ENCODE measurements at places on chromosomes 3 and 15.

- DNase-seq: no peak
Measured at GRCh38 chr3:184336547-184337398, 627 bp upstream of the FAM131A start.

- DNase-seq: no peak
Measured at GRCh38 chr15:72161361-72162132, 36.0 kb downstream of the GRAMD2A start.

GRCh38 chr3:196215493-196216020, 777 bp upstream of the SLC51A start:
- DNase-seq: no peak

- no peak for DNase-seq
Measured at GRCh38 chr3:146217324-146217723, 33.6 kb downstream of the PLSCR4 start.

- no peak for DNase-seq
Measured at GRCh38 chr15:69069996-69070395, 55.5 kb downstream of the NOX5 start.

- DNase-seq: no peak
Measured at GRCh38 chr3:107347751-107348150, 29.5 kb upstream of the CCDC54 start.

- no peak for DNase-seq
Measured at GRCh38 chr3:192220915-192221314, 506.4 kb downstream of the FGF12 start.

- no peak for DNase-seq
Measured at GRCh38 chr15:26069231-26069641, 206.1 kb upstream of the ATP10A start.

DNA sequence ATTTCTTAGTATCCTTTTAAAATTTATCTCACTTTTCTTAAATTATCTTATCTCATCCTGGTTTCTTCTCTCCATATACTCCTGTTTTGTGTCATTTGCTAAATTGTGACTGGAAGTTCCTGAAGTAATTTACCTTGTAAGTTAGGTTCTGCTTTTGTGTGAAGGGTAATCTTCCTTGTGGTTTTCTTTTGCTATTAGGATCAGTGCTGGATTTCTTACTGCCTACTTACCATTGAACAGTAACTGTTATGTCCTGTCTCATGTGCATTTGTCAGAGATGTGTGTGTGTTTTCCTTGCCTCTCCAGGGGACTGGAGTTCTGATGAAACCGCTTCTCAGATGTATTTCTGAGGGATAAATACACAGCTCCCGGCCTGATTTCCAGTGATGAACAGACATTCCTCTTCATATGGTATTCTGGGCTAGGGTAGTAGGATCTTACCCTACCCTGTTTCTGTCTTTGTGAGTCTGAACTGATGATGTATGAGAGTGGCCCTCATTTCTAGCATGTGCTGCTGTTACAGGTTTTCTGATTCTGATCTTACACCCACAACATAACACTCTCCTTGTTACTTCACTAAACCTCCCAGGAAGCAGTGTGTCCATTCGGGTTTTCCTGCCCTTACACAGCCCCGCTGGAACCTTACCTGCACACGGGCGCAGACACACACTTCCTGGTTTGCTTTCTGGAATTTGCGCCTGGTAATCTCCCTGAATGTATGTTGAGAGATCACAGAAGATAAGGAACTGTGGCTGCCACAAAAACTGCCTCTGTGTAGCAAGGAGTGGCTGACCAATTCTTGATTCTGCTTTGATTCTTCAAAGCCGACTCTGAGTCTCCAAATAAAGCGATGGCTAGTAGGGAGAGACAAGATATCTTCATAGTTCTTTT, 14.7 kb downstream of the PAK2 start:
- no peak for DNase-seq

DNA sequence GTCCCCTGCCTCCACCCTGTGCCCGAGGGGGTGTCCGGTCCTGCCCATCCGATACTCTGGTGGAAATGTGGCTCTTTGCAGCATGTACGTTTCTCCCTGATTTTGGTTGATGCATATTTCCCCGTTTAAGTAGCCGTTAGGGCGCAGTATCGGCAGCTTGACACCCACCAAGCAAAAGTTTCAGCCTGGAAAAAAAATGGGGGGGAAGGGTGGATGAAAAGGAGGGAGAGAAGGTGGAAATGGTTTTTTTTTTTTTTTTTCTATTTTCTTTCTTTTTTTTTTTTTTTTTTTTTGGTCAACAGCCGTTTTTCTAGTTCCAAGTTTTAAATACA, 1.3 kb downstream of the RAP2B start:
- DNase-seq: no peak

GRCh38 chr15:80996247-80996646, 4.5 kb upstream of the TLNRD1 start:
- peak; percentile 41 for DNase-seq

DNA sequence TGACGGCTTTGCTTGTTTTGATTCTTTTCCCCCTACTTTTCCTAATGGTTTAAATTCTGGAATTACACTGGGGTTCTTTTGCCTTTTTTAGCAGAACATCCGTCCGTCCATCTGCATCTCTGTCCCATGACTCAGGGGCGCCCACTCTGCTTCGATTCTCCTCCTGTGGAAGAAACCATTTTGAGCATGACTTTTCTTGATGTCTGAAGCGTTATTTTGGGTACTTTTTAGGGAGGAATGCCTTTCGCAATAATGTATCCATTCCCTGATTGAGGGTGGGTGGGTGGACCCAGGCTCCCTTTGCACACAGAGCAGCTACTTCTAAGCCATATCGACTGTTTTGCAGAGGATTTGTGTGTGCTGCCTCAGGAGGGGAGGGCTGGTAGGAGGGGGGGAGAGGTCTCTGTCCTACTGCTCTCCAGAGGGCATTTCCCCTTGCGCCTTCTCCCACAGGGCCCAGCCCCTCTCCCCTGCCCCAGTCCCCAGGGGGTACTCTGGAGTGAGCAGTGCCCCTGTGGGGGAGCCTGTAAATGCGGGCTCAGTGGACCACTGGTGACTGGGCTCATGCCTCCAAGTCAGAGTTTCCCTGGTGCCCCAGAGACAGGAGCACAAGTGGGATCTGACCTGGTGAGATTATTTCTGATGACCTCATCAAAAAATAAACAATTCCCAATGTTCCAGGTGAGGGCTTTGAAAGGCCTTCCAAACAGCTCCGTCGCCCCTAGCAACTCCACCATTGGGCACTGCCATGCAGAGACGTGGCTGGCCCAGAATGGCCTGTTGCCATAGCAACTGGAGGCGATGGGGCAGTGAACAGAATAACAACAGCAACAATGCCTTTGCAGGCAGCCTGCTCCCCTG, 19.5 kb upstream of the BSN start:
- no peak for DNase-seq

- no peak for DNase-seq
Measured at GRCh38 chr3:118587037-118587741, 447.5 kb downstream of the IGSF11 start.

GRCh38 chr3:13563321-13563720, 14.4 kb downstream of the FBLN2 start:
- DNase-seq: no peak

- peak; percentile 66 for DNase-seq
Measured at GRCh38 chr3:32334675-32335074, 57.0 kb upstream of the CMTM7 start.

- DNase-seq: no peak
Measured at GRCh38 chr15:67931861-67932260, 92.0 kb upstream of the RNU6-1 start.

All from CD4-positive, alpha-beta T cell treated with Interferon alpha-2 for 1 hour (primary cell).